ENCODE measurements at places on chromosomes 12 and 14.

DNA sequence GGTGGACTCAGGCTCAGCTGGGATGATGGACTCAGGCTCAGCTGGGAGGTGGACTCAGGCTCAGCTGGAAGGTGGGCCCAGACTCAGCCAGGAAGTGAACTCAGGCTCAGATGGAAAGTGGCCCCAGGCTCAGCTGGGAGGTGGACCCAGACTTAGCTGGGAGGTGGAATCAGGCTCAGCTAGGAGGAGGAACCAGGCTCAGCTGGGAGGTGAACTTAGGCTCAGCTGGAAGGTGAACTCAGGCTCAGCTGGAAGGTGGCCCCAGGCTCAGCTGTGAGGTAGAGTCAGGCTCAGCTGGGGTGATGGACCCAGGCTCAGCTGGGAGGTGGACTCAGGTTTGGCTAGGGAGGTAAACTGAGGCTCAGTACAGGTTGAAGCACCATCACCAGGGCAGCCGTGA lies 21.8 kb upstream of the C14orf180 start:
- DNase-seq: no peak

DNA sequence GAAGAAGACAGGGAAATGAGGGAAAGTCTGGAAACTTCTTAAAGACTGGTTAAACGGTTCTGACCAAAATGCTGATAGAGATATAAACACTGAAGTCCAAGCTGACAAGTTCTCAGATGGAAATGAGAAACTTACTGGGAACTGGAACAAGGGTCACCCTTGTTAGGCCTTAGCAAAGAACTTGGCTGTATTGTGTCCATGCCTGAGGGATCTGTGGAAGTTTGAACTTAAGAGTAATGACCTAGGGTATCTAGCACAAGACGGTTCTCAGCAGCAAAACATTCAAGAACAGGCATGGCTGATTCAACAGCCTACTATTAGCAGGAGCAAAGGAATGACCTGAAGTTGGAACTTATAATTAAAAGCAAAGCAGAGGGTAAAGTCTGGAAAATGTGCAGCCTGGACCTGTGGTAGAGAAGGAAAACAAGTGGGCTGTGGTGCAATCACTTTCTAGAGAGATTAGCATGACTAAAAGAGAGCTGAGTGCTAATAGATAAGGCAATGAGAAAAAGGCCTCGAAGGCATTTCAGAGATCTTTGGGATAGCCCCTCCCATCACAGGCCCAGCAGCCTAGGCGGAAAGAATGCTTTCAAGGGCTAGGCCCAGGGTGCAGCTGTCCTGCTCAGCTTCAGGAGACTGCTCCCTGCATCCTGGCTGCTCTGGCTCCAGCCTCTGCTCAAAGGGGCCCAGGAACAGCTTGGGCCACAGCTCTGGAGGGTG lies 60.3 kb downstream of the ATP2B1 start:
- no peak for DNase-seq

- DNase-seq: no peak
Observed at GRCh38 chr12:23770202-23770938, 179.1 kb downstream of the SOX5 start.

GRCh38 chr12:128820723-128821432 lies 2.9 kb downstream of the SLC15A4 start:
- no peak for DNase-seq

DNA sequence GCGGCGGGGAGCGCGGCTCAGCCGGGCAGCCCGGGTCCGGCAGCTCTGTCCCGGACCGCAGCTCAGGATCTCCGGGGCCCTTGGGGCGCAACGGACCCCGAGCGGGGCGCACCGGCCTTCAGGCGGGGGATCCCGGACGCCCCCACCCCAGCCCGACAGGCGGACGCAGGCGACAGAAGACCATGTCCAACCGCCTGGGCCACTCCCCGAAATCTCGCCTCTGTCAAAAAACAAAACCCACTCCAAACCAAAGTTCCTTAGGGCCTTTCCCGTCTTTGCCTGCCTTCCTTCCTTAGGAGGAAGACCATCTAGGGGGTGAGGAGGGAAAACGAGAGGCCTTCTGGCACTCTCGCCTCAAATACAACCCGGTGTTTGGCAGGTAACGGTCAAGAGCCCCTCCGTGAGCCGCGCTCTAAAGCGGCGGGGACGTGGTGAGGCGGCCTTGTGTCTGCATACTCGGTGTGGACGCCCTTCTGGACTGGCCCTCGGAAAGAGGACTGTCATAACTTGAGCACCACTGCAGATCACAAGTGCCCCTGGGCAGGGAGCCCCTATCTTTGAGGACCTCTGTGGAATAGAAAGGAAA lies 604 bp downstream of the HCFC2 start:
- DNase-seq: no peak

GRCh38 chr12:120394483-120395367 lies 25.8 kb upstream of the MSI1 start:
- DNase-seq: no peak

GRCh38 chr14:75718199-75718598 lies 57.2 kb downstream of the TTLL5 start:
- DNase-seq: no peak

DNA sequence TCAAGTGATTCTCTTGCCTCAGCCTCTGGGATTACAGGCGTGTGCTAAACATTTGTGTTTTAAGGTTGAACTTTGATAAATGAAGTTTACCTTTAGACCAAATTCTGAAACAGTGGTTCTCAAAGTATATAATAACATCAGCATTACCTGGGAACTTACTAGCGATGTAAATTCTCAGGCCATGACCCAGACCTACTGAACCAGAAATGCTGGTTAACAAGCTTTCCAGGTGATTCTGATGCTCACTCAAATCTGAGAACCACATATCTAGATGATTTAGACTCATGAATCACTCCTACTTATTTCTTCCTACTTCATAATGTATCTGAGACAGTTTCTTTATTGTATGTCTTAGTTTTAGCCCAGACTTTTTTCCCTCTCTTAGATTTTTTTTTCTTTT lies 43.6 kb downstream of the RAD51B start:
- no peak for DNase-seq

- DNase-seq: no peak
Observed at GRCh38 chr12:132393991-132394949, 64.9 kb upstream of the GALNT9 start.

DNA sequence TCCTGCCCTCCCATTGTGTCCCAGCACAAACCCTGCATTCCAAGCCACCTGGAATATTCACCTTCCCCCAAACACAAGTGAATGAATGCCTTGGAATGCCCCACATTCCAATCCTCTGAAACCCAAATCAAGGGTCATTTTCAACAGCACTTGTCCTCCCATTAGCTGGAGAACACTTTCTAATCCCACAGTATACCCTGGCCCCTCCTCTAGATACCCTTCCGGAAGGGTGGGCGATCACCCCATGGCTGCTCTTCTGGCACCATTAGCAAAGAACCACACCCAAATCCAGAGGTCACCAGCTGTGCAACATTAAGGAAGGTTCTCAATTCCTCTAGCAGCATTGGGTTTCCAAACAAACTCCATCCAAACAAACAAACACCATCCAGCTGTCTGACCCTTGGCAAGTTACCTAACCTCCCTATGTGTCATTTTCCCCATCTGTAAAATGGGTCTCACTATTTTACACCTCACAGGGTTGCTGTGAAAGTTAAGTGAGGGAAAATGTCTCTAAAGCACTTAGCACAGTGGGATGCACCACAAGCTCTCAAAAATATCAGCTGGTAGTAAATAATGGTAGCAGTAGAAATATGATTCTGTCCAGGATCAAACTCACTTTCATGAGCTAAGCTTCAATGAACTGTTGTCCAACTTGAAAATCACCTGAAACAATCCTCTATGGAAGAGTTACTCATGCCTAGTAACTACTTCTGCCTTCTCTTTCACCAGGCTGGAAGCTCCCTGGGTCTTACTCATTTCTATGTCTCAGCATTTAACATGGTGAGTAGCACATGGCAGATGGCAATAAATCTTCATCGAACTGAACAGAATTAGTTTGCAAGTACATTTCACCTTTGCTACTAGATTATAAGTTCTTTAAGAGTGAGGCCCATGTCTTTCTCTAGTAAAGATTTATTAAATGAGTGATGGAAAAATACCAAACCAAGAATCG lies 5.3 kb downstream of the NUAK1 start:
- no peak for DNase-seq

DNA sequence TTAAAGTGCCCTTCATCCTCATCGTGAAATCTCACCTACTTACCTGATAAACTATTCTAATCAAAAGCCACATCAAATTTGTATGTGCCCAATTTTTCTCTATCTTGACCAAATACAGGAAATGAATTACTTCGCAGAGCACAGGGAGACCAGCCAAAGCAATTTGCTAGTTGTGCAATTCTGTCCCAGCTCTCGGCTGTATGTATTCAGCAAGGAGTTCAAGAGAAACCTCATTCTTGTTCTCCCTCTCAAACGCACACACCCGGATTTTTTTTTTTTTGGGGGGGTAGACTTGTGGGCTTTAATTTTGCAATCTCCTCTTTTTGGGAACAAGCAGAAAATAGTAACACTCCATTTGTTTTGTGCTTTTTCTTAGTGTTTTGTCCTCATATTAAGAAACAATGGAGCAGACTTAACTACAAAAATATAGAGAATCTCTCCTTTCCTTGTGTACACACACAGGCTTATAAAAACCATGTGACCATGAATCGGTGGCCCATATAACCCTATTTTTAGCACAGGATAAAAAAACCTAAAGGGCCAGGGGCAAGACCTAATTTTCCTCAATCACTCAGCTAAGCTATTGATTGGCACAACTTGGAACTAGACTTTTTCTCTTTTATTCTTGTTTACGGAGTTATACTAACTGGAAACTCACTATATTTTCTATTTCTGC lies 64.2 kb downstream of the MBIP start:
- DNase-seq: no peak

GRCh38 chr12:6494968-6495367 lies 1.1 kb downstream of the NCAPD2 start:
- no peak for DNase-seq

- DNase-seq: no peak
Observed at GRCh38 chr12:64551676-64552075, 58.6 kb upstream of the RASSF3 start.

DNA sequence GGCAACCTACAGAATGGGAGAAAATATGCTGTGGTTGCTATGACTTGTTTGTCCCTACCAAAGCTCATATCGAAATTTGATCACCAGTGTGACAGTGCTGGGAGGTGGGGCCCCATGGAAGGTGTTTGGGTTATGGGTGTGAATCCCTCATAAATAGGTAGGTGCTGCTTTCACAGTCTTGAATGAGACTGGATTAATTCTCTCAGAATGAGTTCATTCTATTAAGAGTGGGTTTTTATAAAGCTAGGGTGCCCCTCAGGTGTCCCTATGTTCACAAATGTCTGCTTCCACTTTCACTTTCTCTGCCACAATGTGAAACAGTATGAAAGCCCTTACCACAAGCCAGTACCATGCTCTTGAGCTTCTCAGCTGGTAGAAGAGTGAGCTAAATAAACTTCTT lies 133.5 kb downstream of the CPNE8 start:
- no peak for DNase-seq

- DNase-seq: no peak
Observed at GRCh38 chr12:51635346-51635745, 44.3 kb downstream of the SCN8A start.

GRCh38 chr12:112682586-112682985 lies 109.0 kb upstream of the RPH3A start:
- no peak for DNase-seq

- DNase-seq: no peak
Observed at GRCh38 chr14:100854435-100854834, 28.5 kb downstream of the MEG3 start.

DNA sequence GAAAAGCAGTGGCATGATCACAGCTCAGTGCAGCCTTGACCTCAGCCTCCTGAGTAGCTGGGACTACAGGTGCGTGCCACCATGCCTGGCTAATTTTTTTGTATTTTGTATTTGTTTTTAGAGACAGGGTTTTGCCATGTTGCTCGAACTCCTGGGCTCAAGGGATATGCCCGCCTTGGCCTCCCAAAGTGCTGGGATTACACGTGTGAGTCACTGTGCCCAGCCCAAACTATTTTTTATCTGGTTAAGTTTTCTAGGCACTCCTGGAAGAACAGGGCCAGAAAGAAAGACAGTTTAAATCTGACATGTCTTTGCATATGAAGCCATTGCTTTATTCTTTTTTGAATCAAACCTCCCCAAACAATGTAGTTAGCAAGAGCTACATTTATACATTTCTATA lies 27.5 kb upstream of the PTGR2 start:
- DNase-seq: no peak

GRCh38 chr14:90658541-90658967 lies 157.7 kb downstream of the TTC7B start:
- DNase-seq: no peak

- DNase-seq: no peak
Observed at GRCh38 chr14:48690349-48690748, 895.8 kb downstream of the RPS29 start.

DNA sequence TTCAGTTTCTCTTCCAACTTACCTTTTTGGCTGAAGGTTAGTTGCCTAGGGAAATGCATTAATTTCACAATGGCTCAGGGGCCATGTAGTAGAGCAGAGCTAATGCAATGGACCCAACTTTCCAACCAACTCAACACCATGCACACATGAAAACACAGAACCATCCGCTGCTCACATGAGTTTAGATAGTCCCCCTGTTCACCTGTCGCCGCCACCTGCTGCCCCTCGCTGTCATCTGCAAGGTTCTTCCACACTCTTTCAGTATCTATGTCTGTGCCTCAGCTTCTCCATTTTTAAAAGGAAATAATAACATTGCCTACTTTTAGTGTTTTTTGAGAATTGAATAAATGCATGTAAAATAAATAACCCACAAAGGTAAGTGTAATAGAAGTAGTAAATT lies 585.6 kb downstream of the ETNK1 start:
- no peak for DNase-seq

- no peak for DNase-seq
Observed at GRCh38 chr14:44778604-44779003, 183.1 kb downstream of the KLHL28 start.

DNA sequence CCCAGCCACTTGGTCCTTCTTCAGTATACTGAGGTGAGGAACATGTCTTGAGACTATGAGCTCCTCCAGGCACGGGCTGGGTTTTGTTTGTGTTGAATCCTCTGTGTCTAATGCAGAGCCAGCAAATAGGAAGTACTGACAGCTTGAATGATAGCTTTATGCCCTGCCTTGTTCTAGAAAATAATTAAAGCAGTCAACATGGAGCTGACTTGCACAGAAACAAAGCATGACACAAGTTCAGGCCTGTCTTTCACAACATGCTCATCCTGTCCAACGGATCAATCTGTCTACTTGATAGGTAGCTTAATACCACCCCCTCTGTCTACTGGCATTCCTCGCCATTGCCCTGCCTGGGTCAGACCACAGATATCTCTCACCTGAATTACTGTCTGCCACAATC lies 140.9 kb downstream of the ESRRB start:
- no peak for DNase-seq

All from NCI-H2081 treated with DMSO at 0.1 percent for 48 hours (cell line).